ENCODE measurements at places on chromosomes 2 and 18. TPM values are rescaled to one million over a fixed set of nuclear protein-coding genes. Genes with fewer than 3 reads are reported as not detected.
A peak's percentile ranks its signal among the peaks of the same experiment; 100 is the strongest.

DNA sequence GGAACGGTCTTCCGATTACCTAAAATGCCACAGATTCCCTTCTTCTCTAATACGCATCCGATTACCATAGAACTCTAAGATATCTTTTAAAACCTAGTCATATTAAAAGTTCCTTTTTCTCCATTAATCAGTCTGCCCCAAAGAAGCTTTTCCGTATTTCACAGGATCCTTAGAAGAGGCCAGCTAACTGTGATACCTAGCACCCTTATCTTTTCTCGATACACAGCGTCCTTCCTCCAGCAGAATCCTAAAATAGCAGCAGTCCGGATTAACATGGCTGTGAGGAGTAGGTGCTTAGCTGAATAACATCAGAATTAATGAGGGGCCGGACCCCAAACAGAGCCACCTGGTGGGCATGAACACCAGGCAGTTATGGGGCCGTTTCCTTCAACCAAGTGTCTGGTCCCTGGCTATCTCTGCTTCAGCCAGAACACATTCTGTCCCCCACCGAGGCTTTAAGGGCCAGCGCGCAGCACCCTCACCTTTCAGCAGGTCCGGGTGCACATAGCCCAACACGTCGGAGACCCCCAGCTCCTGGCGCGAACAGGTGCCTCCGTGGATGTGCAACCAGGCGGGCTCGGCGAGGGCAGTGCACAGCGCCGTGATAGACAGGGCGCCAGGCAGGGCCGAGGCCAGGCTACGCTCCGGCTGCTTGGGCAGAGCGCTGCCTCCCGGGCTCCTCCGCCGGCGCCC lies 995 bp downstream of the TMEM127 start:
- no peaks in the 10 kb centered on the region for H3K36me3 ChIP-seq
- H3K4me1 ChIP-seq: peaks cover 14% of the 10 kb centered on the region
- H3K4me3 ChIP-seq: peak overlapping the region; percentile 87
- peak overlapping the region; percentile 92 for H3K27ac ChIP-seq

GRCh38 chr2:72895759-72896281 lies 8.6 kb downstream of the SPR start:
- H3K27me3 ChIP-seq: peaks cover 46% of the 10 kb centered on the region
- no peak overlapping the region for H3K27ac ChIP-seq
- H3K4me1 ChIP-seq: peaks cover 6% of the 10 kb centered on the region
- no peak overlapping the region for H3K4me3 ChIP-seq
- no peaks in the 10 kb centered on the region for H3K36me3 ChIP-seq

- no peak overlapping the region for H3K4me3 ChIP-seq
- no peaks in the 10 kb centered on the region for H3K36me3 ChIP-seq
- DNase-seq: peak; percentile 57
- no peaks in the 10 kb centered on the region for H3K27me3 ChIP-seq
- H3K27ac ChIP-seq: no peak overlapping the region
Observed at GRCh38 chr2:237968048-237968862, 1.4 kb downstream of the UBE2F start.

DNA sequence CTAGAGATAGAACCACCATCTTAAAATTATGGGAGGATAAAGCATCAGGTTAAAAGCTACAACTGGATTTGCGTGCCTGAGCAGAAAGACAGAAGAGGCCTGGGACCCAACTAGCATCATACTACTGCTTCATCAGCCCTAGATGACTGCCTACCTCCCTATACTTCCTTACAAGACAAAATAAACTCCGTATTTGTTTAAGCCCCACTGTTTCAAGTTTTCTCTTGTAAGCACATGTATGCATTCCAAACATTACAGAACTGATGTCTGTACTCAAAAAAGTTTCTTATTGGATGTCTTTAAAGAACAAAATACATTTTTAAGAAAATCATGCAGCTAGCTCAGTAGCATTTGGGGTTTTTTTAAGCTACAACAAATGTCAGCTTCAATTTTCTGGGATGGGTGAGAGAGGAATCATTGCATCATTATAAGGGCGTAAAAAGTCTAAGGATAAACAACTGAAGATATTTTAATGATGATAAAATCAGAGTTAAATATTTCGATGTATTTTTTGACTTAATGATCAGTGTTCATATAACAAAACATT lies 213.1 kb downstream of the EXOC6B start:
- DNase-seq: no peak
- no peaks in the 10 kb centered on the region for H3K36me3 ChIP-seq
- H3K27me3 ChIP-seq: no peaks in the 10 kb centered on the region
- H3K4me1 ChIP-seq: peaks cover 4% of the 10 kb centered on the region
- no peak overlapping the region for H3K27ac ChIP-seq

GRCh38 chr2:98917031-98917471 lies 19.0 kb downstream of the CRACDL start:
- H3K36me3 ChIP-seq: no peaks in the 10 kb centered on the region
- DNase-seq: no peak
- H3K4me1 ChIP-seq: no peaks in the 10 kb centered on the region

DNA sequence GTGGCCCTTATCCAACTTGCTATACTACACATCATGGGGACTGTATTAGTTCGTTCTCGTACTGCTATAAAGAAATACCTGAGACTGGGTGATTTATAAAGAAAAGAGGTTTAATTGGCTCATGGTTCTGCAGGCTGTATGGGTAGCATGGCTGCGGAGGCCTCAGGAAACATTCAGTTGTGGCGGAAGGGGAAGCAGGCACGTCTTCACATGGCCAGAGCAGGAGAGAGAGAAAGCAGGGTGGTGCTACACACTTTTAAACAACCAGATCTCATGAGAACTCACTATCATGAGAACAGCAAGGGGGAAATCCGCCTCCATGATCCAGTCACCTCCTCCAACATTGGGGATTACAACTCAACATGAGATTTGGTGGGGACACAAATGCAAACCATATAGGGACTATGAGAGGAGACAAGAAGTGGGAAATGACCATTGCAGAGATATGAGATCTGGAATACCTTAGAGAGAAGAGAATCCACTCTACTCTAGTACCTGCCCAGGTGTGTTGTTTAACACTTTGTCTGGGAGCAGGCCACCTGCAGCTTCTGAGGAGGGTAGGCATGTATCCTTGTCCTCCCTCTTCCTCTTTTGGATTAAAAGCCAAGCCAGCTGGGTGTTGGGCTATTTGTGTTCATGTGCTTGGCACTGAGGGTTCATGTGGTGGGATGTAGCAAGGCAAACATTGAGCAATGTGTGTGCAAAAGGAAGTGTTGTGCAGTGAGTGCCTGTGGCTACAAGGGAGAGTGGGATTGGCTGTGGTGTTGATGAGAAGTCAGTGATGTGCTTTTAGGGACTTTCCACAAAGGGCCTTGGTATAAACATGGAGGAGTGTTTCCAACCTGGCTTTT lies 22.8 kb downstream of the TTLL4 start:
- H3K27ac ChIP-seq: no peak overlapping the region
- no peaks in the 10 kb centered on the region for H3K27me3 ChIP-seq
- H3K4me1 ChIP-seq: peaks cover 4% of the 10 kb centered on the region
- no peak for DNase-seq
- no peak overlapping the region for H3K4me3 ChIP-seq
- peaks cover 3% of the 10 kb centered on the region for H3K36me3 ChIP-seq

GRCh38 chr18:2872095-2872494 lies 25.3 kb downstream of the EMILIN2 start:
- no peaks in the 10 kb centered on the region for H3K36me3 ChIP-seq
- H3K4me1 ChIP-seq: no peaks in the 10 kb centered on the region
- no peak overlapping the region for H3K4me3 ChIP-seq
- no peaks in the 10 kb centered on the region for H3K27me3 ChIP-seq

- H3K4me3 ChIP-seq: no peak overlapping the region
- H3K36me3 ChIP-seq: no peaks in the 10 kb centered on the region
- no peak for DNase-seq
- peak overlapping the region; percentile 14 for H3K27ac ChIP-seq
- H3K27me3 ChIP-seq: no peaks in the 10 kb centered on the region
Observed at GRCh38 chr2:200408428-200409316, 101.2 kb downstream of the KCTD18 start.

GRCh38 chr2:106184394-106184793 lies 9.7 kb downstream of the UXS1 start:
- DNase-seq: no peak
- no peak overlapping the region for H3K4me3 ChIP-seq
- H3K27ac ChIP-seq: no peak overlapping the region
- H3K4me1 ChIP-seq: peaks cover 3% of the 10 kb centered on the region

DNA sequence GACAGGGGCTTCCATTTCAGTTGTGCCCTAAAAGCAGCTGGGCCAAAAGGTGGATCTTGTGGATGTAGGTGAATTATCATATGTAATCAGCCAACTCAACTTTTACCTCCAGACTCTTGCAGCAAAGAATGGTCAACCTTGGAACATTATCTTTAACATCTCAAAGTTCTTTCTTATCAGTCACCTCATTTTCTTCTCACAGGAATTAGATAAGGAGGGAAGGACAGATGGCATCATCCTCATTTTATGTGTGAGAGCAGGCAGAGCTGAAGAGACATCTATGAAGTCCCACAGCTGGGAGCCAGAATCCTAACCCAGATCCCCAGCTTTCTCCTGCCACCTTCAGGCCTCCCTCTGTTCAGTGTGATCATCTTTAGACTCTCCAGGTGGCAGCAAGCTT lies 182.1 kb downstream of the MGAT5 start:
- no peaks in the 10 kb centered on the region for H3K27me3 ChIP-seq
- no peaks in the 10 kb centered on the region for H3K4me1 ChIP-seq

- no peak overlapping the region for H3K27ac ChIP-seq
- DNase-seq: no peak
- H3K27me3 ChIP-seq: no peaks in the 10 kb centered on the region
- H3K4me3 ChIP-seq: no peak overlapping the region
- H3K36me3 ChIP-seq: no peaks in the 10 kb centered on the region
- H3K4me1 ChIP-seq: no peaks in the 10 kb centered on the region
Observed at GRCh38 chr2:139196754-139197153, 416.6 kb upstream of the NXPH2 start.

- DNase-seq: no peak
- H3K4me3 ChIP-seq: no peak overlapping the region
- no peaks in the 10 kb centered on the region for H3K27me3 ChIP-seq
- no peaks in the 10 kb centered on the region for H3K4me1 ChIP-seq
Observed at GRCh38 chr2:113832795-113833290, 57.0 kb upstream of the ACTR3 start.

DNA sequence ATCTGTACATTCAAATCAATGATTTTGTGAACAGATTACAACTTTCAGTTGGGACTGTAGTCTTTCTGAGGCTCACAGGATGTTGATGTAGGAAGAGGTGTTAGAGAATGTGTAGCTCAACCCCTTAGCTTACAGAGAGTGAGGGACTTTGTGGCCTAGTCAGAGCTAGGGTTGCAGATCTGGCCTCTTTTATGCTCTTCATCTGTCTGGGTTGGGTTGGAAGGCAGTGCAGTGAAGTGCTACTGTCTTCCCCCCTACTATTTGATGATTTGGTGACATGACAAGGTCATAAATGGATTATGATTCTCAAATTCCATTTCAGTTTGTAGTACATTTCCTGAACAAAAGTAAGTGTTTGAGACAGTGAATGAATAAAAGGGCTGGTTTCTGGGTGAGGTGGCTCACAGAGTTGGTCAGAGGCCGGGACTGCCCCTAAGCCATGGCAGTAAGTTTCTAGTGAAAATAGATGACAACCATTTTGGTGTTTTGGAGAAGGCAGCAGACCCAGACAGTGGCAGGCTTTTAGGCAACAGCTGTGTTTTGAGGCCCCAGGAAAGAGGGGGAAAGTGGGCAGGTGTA lies 21.6 kb downstream of the MAP4K4 start:
- H3K36me3 ChIP-seq: peaks cover 3% of the 10 kb centered on the region
- H3K4me3 ChIP-seq: no peak overlapping the region
- H3K4me1 ChIP-seq: peaks cover 57% of the 10 kb centered on the region
- DNase-seq: no peak
- H3K27me3 ChIP-seq: no peaks in the 10 kb centered on the region
- H3K27ac ChIP-seq: no peak overlapping the region

DNA sequence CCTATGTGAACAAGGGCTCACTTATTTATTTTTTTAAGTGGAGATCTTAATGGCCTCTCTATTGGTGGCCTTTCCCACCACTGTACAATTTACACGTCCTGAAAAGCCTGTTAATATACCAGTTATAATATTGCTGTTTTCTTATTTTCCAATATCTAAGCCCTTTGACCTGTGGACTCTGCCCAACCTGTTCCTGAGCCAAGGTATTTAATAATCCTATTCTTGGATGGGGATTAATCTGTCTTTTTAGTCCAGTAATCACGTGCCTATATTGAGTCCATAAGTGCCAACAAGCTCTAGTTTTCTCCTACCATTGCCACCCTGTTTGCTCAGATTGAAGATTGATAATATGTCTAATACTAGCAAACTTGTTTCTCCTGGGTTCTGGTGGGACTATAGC lies 42.7 kb downstream of the MBD5 start:
- H3K4me3 ChIP-seq: no peak overlapping the region
- no peaks in the 10 kb centered on the region for H3K27me3 ChIP-seq
- no peaks in the 10 kb centered on the region for H3K4me1 ChIP-seq
- no peaks in the 10 kb centered on the region for H3K36me3 ChIP-seq

DNA sequence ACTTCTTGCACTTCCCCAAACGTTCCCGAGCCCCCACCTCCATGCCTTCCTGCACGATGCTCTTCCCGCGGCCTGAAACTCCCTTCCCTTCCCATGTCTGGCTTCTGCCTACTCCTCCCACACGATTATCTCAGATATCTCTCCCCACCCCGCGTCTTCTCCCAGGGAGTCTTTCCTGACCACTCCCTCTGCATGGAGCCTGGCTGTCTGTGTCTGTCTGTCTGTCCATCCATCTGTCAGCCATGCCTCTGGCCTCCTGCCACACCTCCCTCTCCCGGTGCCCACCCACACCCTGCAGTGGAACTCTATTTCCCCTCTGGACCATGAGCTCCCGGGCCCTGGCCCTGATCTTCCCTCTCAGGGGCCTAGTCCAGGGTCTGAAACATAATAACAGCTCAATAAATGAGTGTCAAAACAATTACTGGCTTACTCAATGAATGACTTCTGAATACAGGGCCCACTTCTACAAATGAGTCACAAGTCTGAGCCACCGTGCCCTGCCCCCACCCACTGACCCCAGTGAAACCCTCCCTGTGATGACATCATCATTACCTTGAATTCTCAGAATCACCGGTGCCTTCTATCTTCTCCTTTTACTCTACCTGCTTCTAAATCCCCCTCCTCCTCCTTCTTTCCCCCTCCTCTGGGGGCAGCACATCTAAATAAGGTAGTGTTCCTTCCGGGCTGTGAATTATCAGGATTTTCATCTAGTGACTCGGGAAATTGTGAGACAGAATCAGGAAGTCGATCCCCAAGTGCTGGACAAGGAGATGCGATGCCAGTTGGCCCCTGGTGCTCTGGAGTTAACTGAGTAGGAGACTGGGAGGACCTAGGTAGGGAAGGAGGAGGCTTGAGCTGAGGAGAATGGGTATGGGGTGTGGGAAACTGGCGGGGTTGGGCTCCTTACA lies 46.1 kb upstream of the PLB1 start:
- no peaks in the 10 kb centered on the region for H3K36me3 ChIP-seq
- no peak for DNase-seq
- H3K27ac ChIP-seq: no peak overlapping the region
- H3K27me3 ChIP-seq: no peaks in the 10 kb centered on the region
- H3K4me3 ChIP-seq: no peak overlapping the region
- H3K4me1 ChIP-seq: no peaks in the 10 kb centered on the region

GRCh38 chr2:29000481-29000880 lies 19.4 kb downstream of the TOGARAM2 start:
- H3K4me3 ChIP-seq: no peak overlapping the region
- peak; percentile 59 for DNase-seq
- H3K4me1 ChIP-seq: no peaks in the 10 kb centered on the region
- no peaks in the 10 kb centered on the region for H3K36me3 ChIP-seq
- H3K27me3 ChIP-seq: no peaks in the 10 kb centered on the region

GRCh38 chr2:54482715-54483114 lies 26.6 kb downstream of the SPTBN1 start:
- no peaks in the 10 kb centered on the region for H3K27me3 ChIP-seq

The TCF23 gene
- polyA plus RNA-seq: 0.01 TPM

The EPC2 gene
- 11.9 TPM for polyA plus RNA-seq

The PAX3 gene
- not detected for polyA plus RNA-seq

The TEX44 gene
- not detected for polyA plus RNA-seq

The ITPRIPL1 gene
- polyA plus RNA-seq: 0.33 TPM

The RSAD2 gene
- polyA plus RNA-seq: 3.3 TPM

The GCG gene
- not detected for polyA plus RNA-seq

The GAREM2 gene
- polyA plus RNA-seq: 1.5 TPM

The FOSL2 gene
- 23.5 TPM for polyA plus RNA-seq

Measured in lung (tissue), 17 donors.